Hepatic stellate cell (primary cell): ENCODE measurements at places on chromosomes 13 and 19.

DNA sequence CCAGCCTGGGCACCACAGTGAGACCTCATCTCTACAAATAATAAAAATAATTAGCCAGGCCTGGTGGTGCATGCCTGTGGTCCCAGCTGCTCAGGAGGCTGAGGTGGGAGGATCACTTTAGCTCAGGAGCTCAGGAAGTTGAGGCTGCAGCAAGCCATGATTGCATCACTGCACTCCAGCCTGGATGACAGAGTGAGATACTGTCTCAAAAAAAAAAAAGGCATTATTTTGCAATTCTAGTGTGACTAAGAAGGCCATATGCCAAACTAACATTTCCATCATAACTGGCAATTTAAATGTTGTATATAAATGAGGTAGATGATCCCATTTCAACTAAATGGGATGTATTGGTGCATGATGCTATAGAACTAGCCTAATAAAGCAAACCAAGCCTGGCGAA is 632.8 kb upstream of the KLF12 start:
- DNase-seq: no peak

GRCh38 chr13:76609643-76610042 is 276.6 kb downstream of the KCTD12 start:
- no peak for DNase-seq

DNA sequence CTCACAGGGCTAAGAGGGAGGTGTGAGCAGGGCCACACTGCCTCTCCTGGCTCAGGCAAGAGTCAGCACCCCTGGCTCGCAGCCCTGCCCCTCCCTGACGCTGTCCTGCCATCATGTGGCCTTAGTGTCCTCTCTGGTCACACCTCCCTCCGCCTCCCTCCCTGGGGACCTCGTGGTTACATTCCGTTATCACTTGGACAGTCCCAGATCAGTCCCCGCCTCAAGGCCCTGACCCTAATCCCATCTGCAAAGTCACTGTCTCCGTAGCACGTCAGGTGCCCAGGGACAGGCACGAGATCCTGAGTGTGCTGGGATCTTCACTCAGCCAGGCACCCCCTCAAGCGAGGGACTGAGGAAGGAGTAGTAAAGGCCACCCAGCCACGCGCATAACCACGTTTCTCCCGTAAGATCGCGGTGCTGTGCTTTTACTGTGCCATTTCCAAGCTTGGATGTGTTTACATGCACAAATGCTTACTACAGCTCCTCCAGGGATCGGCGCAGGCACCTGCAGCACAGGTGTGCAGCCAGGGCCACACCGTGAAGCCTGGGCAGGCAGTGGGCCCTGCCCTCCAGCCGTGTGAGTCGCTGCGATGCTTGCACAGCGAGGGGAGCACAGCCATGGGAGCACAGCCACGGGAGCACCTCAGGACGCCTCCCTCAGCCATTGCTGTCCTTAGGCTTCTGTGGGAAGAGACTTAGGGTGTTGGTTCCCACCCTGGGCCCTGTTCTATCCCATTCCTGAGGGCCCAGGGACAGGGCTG is 10.7 kb upstream of the TMEM255B start:
- no peak for DNase-seq

GRCh38 chr13:42494157-42494556 is 79.8 kb upstream of the TNFSF11 start:
- DNase-seq: no peak
